Fibroblast of lung (primary cell): ENCODE measurements at places on chromosomes 4 and X. TPM values are rescaled to one million over a fixed set of nuclear protein-coding genes. Genes with fewer than 3 reads are reported as not detected.

SMIM31 gene
- total RNA-seq = not detected in 2 replicates

SPANXD gene
- total RNA-seq = not detected in 2 replicates

RPS6KA6 gene
- 3.3 and 4.5 TPM in 2 replicates for total RNA-seq

LGI2 gene
- total RNA-seq = under 0.01 TPM in 2 replicates

GRCh38 chr4:104728380-104729122, 233.9 kb upstream of the CXXC4 start:
- DNase-seq = peak; percentile 89

- DNase-seq = peak; percentile 4
Observed at GRCh38 chrX:70970482-70970995, 39.6 kb upstream of the SLC7A3 start.

GRCh38 chr4:156969911-156970310, 1.7 kb downstream of the PDGFC start:
- no peak for DNase-seq

DNA sequence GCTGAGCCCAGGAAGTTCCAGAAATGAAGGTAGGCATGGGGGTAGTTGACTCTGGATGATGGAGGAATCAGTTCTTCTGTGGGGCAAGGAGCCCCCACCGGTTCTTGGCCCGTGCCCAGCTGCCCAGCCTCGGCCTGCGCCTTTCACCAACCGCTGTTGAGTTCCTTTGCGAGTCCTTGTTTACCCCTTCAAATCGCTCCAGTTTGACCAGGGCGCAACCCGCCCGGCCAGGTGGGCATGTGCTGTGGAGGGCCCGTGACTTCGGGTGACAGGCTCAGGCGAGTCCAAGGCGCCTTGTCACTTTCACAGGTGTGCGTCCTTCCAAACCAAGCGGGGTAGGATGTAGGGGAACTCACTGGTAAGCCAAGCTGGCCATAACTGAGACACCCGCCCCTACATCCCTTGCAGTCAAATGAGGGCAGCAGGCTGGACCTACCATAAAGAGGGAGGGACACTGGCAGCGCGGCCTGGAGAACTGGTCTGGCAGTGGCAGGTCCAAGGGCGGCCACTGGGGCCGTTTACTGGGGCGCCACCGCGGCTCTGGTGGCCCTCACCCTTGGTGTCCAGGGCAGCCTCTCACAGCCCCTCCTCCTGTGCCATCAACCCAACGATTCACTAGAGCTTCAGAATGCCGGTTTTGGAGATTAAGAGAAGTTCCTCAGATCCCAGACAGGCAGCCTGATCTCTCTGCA, 160.3 kb upstream of the ZIC3 start:
- no peak for DNase-seq

DNA sequence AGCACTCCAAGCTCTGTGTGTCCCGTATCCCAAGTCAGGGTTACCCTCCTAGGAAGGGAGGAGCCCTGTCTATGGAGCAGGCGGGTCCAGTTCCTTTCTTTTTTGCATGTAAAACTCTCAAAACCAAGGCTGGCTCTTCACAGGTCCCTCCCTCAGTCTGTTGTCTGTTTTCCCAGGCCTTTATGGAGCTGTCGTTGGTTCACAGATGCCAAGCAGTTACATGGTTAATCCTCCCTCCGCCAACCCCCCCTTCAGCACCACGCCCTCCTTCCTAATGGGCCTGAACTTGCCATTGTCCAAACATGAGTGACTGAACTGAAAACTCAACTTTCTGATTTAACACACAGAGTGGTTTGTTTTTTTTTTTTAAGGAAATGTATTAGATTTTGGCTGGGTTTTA, 148.3 kb downstream of the STOX2 start:
- no peak for DNase-seq

GRCh38 chr4:17385403-17385802, 126.5 kb downstream of the QDPR start:
- peak; percentile 38 for DNase-seq

DNA sequence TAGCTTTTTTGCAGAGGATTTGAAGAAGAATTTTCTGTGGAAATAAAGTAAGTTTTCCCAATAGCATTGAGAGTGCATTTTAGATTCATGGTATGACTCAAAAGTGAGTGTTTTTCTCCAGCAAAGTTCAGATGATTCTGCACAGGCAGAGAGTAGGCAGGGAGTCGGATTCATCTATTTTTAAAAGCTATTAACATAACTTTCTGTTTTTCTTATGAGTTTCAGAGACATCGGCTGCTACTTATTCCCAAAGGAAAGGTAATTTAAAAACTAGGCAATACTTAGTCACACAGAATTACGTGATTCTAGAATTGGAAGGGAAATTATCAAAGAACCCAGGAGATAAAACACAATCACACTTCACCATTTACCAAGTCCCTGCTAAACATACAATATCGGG, 4.4 kb downstream of the CCDC110 start:
- peak; percentile 3 for DNase-seq

DNA sequence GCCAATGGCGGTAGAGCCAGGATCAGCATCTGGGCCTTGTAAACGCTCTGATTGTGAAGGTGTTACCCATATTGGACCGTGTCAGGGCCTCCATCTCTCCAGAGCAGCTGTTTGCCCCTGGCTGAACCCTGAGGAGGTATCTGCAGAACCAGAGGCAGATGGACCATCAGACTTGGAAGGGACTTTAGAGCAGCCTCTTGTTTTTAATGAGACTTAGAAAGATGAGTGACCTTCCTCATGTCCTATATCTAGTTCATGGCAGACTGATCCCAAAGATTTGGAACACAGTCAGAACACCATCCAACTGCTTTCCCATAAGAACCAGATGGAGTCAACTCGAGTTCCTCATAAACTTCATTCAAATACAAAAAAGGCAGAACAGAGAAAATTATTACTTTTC, 135.1 kb upstream of the MSX1 start:
- no peak for DNase-seq

GRCh38 chrX:73266766-73267165, 52.1 kb upstream of the NAP1L2 start:
- DNase-seq = no peak

DNA sequence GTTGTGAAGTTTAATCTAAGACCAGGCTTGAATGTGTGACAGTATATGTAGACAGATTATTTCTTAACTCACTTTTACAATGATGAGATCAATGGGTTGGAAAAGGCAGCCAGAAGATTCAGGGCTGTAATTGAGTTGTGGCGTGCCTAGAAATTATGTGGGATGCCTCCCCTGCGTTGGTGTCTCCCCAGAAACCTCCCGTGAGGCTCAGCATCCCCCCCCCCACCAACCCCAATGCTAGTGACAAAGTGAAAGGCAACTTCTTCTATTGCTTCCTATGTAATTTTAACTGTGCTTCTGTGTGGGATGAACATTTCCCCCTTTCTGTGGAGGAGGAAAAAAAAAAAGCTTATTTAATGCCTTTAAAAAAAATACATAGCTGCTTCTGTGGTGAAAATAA, 297.9 kb downstream of the ARHGAP10 start:
- DNase-seq = no peak

DNA sequence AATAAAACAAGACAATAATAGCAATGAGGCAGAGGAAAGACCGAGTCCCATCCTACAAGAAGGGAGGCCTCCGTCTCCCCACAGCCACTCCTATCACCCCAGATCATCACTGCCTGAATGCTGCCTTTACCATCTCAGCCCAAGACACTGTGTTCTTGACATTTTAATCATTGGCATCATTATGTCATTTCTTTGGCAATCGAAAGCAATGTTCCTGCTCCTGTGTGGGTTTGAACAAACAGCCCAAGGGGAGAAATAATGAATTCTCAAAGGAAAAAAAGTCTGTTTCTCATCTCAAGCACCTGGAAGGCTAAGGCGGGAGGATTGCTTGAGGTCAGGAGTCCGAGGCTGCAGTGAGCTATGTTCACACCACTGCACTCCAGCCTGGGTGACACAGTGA, 73.0 kb upstream of the ACSL1 start:
- DNase-seq = no peak

DNA sequence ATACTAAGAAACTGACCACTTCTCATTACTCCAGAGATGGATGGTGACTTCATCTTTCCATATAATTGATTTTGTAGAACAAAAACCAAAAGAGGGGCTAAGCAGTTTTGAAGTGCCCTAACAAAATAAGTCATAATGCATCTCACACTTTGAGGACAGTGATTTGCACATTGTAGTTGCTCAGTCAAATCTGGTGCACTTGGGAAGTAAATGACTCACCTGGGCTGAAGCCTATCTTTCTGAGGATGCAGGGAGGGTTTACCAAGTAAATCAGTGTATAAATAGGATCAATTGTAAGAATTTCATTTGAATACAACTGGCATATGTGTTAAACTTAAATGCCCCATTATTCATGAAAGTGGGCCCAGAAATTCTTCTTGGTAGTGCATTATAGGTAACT, 134.2 kb downstream of the DCLK2 start:
- DNase-seq = no peak

DNA sequence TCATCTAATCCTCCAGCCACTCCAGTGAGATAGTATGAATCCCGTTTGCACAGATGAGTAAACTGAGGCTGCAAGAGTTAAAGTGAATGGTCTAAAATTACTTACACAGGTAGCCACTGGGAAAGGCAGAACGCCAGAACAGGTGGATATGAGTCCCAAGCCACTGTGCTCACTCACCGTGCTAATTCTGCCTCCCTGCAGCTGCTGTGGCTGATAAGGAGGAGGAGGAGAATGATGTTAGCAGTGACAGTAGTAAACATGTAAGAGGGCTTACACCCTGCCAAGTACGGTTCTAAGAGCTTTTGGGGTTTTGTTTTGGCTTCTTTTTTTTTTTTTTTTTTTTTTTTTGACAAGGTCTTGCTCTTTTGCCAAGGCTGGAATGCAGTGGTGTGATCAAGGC, 90.5 kb upstream of the PRPS2 start:
- DNase-seq = no peak

- no peak for DNase-seq
Observed at GRCh38 chr4:153531976-153532626, 65.9 kb downstream of the TMEM131L start.

GRCh38 chr4:114998316-114998715, 115.1 kb downstream of the NDST4 start:
- DNase-seq = peak; percentile 47

DNA sequence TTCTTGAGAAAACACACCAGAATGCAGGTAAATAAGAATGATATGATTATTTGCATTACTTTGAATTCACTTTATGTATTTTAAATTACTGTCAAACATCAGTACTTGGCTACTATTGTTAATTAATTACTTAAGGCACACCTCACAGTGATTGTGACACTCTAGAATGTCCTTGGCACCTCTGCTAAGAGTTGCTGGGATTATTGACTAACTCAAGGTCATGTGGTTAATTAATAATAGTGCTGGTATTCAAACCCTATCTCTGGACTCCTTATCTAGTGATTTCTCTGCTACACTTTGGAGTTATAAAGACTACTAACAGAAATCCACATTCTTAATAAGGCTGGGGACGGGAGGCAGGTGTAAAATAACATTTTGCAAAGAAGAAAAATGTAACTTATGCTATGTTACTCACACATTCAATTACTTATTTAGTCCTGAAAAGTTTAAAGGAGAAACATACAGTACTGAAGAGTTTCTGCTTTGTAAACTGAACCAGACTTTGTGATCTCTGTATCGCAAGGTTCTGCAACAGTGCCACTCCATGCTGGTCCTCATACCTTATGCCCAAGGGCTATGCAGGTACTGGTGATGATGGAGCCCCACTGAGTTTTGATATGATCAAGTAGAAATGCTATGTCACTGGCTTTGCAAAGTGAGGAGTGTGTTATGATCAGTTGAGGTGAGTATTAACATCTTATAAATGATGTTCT, 242.7 kb downstream of the MID1IP1 start:
- no peak for DNase-seq

DNA sequence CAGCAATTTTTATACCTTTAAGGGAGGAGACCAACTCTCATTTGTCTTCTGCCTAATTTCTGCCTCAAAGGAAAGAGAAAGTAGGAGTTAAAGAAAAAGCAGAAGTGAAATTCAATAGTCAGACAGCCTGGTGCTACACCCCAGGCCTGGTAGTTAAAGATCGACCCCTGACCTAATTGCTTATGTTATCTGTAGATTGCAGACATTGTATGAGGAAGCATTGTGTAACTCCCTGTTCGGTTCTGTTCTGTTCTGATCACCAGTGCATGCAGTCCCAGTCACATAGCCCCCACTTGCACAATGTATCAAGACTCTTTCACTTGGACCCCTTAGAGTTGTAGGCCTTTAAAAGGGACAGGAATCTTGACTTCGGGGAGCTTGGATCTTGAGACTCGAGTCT, 335.9 kb upstream of the AR start:
- DNase-seq = no peak

DNA sequence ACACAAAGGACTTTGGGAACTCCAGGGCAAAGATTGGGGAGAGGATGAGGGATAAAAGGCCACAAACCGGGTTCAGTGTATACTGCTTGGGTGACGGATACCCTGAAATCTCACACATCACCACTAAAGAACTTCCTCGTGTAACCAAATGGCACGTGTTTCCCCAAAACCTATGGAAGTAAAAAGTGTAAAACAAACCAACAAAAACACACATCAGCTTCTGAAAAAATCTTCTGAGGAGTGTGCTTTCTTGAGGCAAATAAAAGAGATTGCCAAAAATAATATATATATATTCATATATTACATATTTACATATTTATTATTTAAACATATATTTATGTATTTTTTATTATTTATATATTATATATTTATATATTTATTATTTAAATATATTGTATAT, 3.9 kb downstream of the P2RY8 start:
- no peak for DNase-seq
